ENCODE measurements at places on chromosomes 6 and 20. TPM values are rescaled to one million over a fixed set of nuclear protein-coding genes. Genes with fewer than 3 reads are reported as not detected.

Gene PDCD2
- 263 TPM for total RNA-seq

Gene GPR63
- 0.85 TPM for total RNA-seq

Gene OTOR
- not detected for total RNA-seq

Gene VNN1
- not detected for total RNA-seq

Gene OVOL2
- total RNA-seq = not detected

Gene CDK5RAP1
- total RNA-seq = 42.8 TPM

Gene RRAGD
- total RNA-seq = 9.2 TPM

Gene HNF4A
- total RNA-seq = not detected

Gene FGD2
- 49.4 TPM for total RNA-seq

Gene TBXT
- not detected for total RNA-seq

Gene PRL
- total RNA-seq = not detected

Gene EHMT2
- total RNA-seq = 39.5 TPM

Gene CHRNA4
- not detected for total RNA-seq

GRCh38 chr20:43658069-43658722 is 8.7 kb upstream of the MYBL2 start:
- no peak for DNase-seq

GRCh38 chr20:5991623-5992441 is 41.4 kb downstream of the MCM8 start:
- DNase-seq = no peak

GRCh38 chr6:137237413-137238170 is 18.4 kb upstream of the IFNGR1 start:
- DNase-seq = no peak

GRCh38 chr6:139296927-139297326 is 5.1 kb upstream of the TXLNB start:
- DNase-seq = no peak

DNA sequence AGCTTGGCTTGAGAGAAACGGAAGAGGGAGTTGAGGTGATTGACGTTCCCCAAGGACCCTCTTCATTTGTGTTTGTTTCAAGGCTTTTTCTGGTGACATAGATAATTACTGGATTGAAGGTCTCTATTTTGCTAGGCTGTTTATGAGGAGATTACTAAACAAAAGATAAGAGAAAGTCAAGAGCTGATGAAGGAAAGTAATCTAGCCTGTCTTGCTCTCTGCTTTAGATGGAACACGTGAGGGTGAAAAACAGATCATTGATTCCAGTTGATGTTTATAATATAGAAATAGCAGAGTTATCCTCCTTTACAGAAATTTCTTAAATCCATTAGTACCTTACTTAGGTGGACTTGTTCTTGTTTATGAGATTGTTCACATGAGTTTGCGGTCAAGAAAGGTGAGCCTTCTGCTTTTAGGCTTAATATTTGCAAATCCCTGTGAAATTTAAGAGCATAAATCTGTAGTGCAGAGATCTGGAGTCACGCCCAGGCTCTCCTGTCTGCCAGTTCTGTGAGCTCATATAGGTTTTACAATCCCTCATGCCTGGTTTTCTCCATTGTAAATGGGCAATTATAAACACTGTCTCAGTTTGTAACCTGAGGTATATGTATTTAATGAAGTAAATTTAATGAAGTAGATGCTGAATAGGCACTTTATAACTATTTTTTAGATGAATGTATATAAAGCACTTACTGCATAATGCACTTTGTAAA is 272.8 kb downstream of the NKAIN2 start:
- no peak for DNase-seq

GRCh38 chr6:107784669-107785068 is 39.4 kb downstream of the SCML4 start:
- no peak for DNase-seq

- no peak for DNase-seq
Observed at GRCh38 chr20:58485393-58485792, 29.8 kb downstream of the APCDD1L start.

DNA sequence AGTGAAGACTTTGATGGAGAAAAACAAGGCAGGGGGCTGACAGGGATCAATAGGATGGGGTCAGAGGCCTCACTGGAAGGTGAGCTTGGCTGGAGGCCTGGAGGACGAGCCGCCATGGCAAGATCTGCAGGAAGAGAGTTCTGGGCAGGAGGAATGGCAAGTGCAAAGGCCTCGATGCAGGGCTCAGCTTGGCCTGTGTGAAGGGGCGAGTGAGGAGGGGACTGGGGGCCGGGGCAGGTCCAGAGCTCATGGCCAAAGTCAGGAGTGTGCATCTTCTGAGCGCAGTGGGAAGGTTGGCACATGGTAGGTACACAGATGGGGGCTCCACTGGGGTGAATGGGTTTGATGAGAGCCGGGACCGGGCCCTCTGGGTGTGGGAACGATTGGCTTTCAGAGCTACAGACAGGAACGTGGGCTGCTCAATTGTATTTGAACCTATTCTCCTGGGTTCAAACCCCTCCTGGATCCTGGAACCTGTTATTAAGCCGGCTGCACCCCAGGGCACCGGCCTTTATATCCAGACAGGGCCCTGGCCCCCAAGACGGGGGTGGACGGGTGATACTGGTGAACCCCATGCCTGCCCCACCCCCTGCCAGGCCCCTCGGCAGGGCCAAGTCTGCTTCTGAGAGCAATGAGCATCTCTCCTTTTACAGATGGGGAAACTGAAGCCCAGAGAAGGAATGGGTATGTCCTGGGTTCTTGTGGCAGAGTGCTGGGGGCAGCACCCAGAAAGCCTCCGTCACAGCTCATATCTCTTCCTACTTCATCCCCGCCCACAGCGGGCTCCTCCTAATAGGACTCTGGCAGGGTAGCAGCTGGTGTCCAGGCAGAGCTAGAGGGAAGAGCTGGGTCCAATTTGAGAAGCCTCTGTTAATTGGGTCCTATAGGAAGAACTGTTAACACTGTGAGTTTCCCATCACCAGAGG is 106.1 kb downstream of the CEBPB start:
- DNase-seq = no peak

- DNase-seq = no peak
Observed at GRCh38 chr6:13427801-13428582, 59.4 kb downstream of the GFOD1 start.

DNA sequence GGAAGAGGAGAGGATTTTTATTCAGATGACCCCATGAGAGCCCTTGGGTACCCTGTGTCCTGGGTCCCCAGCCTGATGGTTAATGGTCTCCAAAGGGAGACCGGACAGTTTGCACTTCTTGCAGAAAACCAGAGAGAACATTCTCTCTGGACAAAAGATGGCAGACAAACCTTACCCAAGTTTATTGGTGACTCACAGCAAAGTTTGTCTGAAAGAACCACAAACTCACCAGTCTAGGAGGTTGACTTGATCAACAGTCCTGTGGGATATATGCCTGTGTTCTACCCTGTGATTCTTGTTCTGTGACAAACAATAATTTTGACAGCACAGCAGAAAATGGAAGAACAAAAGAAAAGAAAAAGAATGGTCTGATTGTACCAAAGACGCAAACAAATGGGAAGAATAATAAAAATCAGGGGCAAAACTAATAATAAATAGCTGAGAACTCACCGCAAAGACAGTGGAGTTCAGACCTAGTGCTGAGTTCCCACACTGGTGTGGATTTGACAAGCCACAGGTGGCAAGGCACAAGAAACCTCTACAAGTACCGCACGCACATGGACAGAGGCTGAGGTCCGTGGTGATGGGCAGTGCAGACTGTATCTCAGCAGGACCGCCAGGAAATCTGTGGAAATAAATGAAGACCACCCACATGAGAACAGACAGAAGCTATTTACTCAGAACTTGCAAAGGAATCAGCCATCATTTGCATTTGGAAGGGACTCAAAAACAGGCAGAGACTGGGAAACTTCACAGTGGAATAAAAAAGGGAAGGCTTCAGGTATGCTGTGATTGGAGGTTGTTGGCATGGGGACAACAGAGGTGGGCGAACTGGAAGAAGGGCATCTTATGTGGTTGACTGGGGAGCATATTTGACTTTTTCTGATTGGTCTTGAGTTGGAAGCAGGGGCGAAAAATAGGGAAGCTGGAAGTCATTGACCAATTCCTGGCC is 246.3 kb upstream of the RNF24 start:
- DNase-seq = no peak

GRCh38 chr6:82176616-82177015 is 70.9 kb downstream of the IBTK start:
- no peak for DNase-seq

DNA sequence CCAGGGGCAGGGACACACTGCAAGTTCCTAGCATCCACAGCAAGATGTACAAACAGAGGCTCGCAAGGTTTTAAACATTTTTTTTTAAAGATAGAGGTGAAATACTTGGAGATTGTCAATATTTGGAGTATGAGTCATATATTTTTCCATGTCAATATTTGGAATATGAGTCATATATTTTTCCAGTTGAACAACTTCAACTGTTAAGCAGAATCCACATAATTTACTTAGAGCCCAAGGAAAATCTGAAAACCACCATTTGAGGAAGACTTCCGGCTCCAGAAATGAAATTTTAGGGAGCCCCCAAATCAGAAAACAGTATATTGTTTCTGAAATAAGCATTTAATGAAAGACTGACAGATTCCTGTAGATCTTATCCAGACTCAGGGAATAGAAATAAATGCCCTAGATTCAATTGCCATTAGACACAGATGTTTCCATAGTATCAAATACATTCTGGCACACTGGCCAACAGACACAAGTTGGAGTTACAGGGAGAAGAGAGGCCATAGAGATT is 51.6 kb upstream of the FAM184A start:
- DNase-seq = no peak

DNA sequence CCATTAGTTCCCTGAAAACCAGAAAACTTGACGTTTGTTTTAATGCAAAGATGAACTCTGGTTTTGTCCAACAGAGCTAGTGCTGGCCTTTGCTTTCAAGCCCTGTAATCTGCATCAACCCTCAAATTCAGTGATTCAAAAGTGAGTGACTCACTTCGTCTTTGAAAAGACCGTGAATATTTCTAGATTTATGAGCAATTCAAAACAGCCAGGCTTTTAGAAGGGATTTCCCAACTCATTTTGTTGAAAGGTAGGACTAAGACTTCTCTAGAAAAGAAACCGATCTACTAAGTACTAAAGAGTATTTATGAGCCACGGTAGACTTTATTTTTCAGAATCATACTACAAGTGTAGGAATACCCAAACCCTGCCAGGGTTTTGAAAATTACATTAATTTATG is 121.5 kb downstream of the UST start:
- no peak for DNase-seq

- no peak for DNase-seq
Observed at GRCh38 chr20:3929713-3930060, 40.5 kb downstream of the PANK2 start.

DNA sequence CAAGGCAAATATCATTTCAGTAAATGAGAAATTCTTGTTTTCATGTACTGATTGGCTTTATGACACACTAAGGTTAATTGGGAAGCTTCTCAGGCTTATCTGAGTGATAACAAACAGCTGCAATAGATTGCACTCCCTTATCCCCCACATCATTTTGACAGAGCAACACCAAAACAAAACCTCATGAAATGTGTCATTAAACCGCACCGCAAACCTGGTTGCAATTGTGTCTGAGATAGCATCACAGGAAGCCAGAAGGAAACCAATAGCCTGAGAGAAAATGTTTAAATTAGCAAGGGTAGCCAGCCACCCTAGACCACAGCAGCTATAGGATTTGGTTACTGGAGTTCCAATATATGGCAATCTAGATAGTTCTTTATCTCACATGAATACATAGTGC is 31.6 kb upstream of the LAMA4 start:
- DNase-seq = no peak

DNA sequence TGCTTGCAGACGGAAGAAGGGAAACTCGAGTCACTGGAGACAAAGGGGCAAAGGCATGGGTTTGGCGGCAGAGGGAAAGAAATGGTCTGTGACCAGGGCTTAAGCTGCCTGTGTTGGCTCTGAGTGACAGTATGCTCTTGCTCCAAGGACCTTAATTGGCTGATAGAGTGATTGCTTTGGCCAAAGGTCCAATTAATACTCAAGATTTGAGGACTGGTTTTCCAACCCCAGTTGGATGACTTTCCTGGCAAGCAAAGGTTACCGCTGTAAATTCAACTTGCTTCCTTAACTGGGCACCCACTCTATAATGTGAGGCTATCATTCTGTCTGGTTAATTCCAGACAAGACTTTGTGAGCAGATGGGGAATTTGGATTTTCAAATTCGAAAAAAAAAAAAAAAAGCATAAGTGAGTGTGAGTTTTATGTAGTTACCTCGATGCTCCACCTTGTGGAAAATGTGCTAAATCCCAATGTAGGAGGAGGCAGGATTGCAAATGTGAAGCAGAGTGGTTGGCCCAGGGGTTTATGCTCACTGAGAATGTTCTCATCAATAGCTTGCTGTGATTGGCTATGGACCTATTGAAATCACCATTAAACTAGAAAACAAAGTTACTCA is 150.7 kb upstream of the GMDS start:
- DNase-seq = no peak

- DNase-seq = no peak
Observed at GRCh38 chr20:51380401-51381385, 161.8 kb downstream of the NFATC2 start.

- no peak for DNase-seq
Observed at GRCh38 chr6:55963301-55963700, 87.9 kb upstream of the BMP5 start.

GRCh38 chr6:24646771-24647170 is 780 bp upstream of the KIAA0319 start:
- no peak for DNase-seq

GRCh38 chr6:132748446-132748845 is 9.3 kb downstream of the VNN2 start:
- no peak for DNase-seq
